ENCODE measurements at places on chromosomes 5 and 9.
A peak's percentile ranks its signal among the peaks of the same experiment; 100 is the strongest.

DNA sequence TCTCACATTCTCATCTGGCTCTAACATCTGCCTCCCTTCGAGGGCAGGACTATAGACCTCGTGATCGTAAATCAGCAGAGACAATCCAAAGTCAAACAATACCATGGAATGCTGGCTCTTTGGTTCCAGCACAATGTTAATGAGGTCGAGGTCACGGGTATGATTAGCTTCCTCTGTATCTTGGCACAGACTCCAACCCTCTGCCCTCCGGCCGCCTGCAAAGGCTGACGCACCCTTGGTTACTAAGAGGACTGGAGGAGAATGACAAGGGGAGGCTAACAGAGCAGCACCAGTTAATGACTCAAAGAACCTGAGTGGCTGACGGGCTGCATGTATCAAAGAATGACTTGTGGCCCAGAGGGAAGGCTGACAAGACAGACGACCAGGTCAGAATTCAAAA is 10.1 kb downstream of the LHFPL2 start:
- DNase-seq = no peak

DNA sequence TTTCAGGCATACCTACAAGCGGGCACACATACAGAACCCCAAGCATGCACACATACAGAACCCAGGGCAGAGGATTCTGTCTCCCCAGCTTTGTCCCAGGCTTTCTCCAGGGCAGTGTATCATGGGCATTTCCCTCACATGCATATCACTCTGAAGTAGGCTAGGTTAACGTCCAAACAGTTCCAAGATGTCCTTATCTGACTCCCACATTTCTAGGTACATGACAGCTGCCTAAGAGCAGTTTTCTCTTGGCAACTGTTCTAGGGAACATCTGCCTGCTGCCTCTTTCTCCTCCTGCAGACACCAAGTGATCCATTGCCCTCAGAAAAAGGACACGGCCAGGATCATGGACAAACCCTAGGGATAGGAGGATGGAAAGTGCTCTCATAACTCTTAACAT is 84.9 kb upstream of the NR3C1 start:
- no peak for DNase-seq

GRCh38 chr5:66993448-66993847 is 203.2 kb downstream of the CD180 start:
- DNase-seq = no peak

- DNase-seq = no peak
Measured at GRCh38 chr9:4106760-4107143, 193.1 kb downstream of the GLIS3 start.

GRCh38 chr9:135644631-135645218 is 5.4 kb upstream of the GLT6D1 start:
- no peak for DNase-seq

- no peak for DNase-seq
Measured at GRCh38 chr9:96382175-96382574, 1.3 kb downstream of the SLC35D2 start.

DNA sequence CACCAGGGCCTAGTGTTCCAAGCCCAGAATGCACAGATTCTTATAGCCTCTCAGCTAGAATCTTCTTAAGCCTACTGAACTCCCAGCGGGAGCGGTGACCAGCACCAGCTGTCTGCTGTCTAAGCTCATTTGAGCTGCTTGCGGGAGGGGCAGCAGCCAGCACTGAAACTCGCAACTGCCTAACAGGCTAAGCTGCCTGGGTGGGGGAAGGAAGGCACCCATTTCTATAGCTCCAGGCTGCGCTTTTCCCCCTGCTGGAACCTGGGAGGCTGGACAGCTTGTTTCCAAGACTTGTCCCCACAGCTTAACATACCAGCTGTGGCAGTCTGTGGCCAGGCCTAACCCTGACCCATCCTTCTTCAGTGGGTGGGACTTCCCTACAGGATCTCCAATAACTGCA is 512.9 kb downstream of the EFNA5 start:
- no peak for DNase-seq

DNA sequence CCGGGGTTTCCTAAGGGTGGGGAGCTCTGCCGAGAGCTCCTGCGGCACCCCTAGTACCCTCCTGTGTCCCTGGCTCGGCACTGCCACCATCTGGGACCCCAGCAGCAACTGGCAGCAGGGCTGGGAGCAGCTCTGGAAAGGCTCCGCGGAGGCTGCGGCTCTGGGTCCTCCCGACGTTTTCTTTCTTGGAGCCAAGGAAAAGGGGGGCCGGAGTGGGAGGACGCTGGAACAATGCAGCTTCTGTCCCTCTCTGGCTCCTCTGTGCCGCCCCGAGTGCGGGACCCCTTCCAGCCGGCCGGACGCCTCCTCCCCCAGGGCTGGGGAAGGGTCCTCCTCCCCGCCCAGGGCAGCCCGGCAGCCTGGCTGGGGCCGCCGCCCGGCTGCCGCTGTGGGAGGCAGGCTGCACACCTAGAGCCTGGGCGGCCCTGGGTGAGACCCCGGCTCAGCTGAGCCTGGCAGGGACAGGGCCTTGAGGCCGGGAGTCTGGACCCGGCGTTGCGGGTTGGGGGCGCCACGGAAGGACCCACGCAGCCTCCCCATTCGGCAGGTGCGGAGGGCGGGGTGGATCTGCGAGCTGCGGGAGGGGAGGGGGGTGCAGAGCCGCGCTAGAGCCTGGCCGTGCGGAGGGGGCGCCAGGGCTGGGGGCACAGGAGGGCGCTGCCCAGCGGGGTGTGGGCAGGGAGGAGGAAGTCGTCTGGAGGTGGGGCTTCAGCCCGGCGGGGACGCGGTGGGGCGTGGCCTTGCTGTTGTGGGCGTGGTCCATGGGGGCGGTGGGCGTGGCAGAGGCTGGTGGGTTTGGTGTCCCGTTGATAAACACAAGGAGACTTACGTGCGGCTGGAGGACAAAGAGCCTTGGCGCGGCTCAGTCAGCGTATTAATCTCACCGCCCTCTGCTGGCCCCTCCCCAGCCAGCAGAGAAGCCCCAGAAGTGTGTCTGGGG is 15.1 kb downstream of the GPSM1 start:
- DNase-seq = peak; percentile 79

DNA sequence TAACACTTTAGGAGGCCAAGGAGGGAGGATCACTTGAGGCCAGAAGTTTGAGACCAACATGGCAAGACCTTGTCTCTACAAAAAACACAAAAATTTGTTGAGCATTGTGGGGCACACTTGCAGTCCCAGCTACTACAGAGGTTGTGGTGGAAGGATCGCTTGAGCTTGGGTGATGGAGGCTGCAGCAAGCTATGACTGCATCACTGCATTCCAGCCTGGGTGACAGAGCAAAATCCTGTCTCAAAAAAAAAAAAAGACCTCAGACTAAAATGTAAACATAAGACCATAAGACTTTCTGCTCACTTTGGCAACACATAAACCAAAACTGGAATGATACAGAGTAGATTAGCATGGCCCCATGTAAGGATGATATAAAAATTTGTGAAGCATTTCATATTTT is 24.6 kb upstream of the NANS start:
- no peak for DNase-seq

GRCh38 chr5:107665036-107665570 is 5.6 kb downstream of the EFNA5 start:
- DNase-seq = no peak

- DNase-seq = no peak
Measured at GRCh38 chr9:106718936-106719335, 144.0 kb upstream of the ZNF462 start.

GRCh38 chr5:124888622-124889485 is 142.4 kb upstream of the ZNF608 start:
- DNase-seq = no peak

GRCh38 chr5:149807176-149807575 is 77.1 kb downstream of the PPARGC1B start:
- DNase-seq = no peak

DNA sequence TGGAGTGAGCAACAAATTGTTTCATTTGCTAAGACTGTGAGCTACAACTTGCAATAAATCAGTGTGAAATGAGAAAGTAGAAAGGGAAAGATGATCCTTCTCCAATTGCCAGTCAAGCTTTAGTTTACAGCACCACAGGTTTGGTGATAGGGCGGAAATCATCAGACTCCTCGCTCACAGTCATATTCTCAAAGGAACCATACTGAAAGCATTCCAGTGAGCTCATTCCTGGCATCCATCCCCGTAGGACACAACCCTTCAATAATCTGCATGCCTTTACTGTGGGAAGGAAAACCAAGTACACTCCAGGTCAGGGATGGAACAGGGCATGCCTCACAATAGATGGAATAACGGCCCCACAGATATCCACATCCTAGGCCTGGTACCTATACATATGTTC is 80.7 kb downstream of the FSTL4 start:
- DNase-seq = no peak

DNA sequence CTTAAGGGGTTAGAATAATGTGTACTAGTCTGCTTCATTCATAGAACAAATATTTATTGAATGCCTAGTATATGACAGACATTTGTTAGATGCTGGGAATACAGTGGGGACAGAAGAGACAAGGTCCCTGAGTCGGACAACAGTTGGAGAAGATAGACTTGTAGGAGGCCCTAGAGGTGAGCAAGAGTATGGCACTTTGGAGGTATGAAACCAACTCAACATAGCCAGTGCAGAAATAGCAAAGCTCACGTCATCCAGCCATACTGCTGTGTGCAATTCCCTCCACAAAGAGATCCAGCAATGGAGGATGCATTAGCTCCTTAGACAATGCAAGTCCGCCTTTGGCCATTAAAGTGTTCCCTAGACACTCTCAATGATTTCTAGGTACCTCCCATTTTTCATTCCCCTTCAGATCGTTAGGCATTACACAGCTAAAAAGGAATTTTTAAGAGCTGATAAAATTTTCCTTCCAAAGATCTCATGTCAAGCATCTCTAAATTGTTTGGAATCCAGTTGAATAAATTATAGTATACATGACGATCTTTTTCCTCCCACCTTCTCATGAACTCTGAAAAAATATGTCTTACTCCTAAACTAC is 1949.6 kb upstream of the WWC1 start:
- DNase-seq = no peak

GRCh38 chr9:72926506-72926905 is 26.3 kb downstream of the ALDH1A1 start:
- DNase-seq = no peak

DNA sequence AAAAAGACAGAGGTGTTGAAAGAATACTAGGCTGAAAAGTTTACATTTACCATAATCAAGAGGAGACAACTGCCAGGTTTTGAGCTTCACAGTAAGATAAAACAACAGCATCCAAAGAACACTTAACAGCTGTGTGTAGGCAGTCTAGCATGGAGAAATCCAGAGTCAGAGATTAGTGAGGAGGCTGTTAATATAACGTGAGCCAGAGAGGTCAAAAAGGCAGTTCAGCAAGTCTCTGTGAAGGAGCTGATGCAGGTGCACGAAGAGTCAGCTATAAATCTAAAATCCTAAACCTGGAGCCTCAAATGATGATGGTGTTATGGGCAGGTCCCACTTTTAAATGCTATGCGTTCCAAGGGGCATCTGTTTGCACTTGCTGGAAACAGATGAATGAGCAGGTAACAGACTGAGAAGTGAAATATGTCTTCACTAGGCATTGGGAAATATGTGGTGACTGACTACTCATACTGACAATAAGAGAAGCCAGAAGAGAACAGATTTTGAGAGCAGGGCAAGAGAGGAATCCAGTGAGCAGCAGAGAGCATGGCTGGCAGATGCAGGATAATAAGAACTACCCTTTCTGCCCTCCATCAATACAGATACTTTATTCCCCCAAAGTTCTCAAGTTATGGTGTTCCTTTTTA is 8.7 kb downstream of the APTX start:
- DNase-seq = no peak

GRCh38 chr5:124397317-124397716 is 349.1 kb downstream of the ZNF608 start:
- no peak for DNase-seq

DNA sequence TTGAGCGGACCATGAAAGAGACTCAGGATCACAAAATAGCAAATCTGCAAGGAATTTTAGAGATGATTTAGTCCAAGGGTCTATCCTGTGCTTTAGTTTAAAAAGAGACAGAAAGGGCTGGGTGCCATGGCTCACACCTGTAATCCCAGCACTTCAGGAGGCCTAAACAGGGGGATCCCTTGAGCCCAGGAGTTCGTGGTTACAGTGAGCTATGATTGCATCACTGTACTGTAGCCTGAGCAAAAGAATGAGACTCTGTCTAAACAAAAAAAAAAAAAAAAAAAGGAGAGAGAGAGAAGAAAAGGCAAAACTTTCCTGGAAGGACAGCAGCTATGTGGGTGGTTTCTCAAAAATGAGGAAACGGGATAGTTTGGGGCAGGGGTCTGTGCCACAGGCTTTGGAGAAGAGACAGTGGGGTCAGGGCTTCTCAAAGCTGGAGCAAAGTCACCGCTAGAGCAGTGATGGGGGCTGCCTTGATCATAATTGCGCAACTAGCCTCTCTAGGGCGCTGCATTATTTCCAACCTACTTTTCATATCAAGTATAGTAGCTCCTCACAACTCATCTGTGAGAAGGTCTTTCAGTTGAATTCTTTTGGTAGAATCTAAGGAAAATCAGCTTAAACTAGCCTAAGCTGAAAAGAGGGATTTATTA is 8.5 kb upstream of the ANKH start:
- no peak for DNase-seq

GRCh38 chr5:82692826-82693225 is 384.4 kb downstream of the TMEM167A start:
- DNase-seq = no peak

GRCh38 chr9:130499804-130500263 is 55.1 kb downstream of the ASS1 start:
- DNase-seq = no peak

- DNase-seq = no peak
Measured at GRCh38 chr5:78806544-78806943, 158.0 kb upstream of the LHFPL2 start.

- DNase-seq = no peak
Measured at GRCh38 chr9:106992186-106992585, 129.2 kb downstream of the ZNF462 start.

GRCh38 chr9:129361196-129361595 is 183.1 kb upstream of the IER5L start:
- DNase-seq = no peak

GRCh38 chr5:133667217-133667616 is 54.9 kb upstream of the FSTL4 start:
- DNase-seq = no peak

Measured in activated T-cell treated with anti-CD3 and anti-CD28 coated beads, Interleukin-2, amount 50 U/mL, for 24 hours (primary cell).